ENCODE measurements at places on chromosomes 13 and 19. TPM values are rescaled to one million over a fixed set of nuclear protein-coding genes. Genes with fewer than 3 reads are reported as not detected.
A peak's percentile ranks its signal among the peaks of the same experiment; 100 is the strongest.

DNA sequence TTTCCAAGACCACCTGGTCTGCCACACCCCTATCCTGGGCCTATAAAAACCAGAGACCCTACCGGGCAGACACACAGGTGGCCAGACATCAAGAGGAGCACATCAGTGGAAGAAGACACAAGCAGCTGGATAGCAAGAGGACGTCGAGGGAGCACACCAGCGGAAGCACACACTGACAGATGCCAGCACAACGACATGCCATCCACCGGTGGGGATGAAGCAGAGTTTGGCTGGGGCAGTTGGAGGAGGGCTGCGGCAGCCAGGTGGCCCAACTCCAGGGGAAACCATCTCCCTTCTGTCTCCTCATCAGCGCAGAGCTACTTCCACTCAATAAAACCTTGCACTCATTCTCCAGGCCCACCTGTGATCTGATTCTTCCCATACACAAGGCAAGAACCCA is 200.6 kb downstream of the PCDH17 start:
- no peak for DNase-seq

Gene GPR12
- not detected for polyA plus RNA-seq

DNA sequence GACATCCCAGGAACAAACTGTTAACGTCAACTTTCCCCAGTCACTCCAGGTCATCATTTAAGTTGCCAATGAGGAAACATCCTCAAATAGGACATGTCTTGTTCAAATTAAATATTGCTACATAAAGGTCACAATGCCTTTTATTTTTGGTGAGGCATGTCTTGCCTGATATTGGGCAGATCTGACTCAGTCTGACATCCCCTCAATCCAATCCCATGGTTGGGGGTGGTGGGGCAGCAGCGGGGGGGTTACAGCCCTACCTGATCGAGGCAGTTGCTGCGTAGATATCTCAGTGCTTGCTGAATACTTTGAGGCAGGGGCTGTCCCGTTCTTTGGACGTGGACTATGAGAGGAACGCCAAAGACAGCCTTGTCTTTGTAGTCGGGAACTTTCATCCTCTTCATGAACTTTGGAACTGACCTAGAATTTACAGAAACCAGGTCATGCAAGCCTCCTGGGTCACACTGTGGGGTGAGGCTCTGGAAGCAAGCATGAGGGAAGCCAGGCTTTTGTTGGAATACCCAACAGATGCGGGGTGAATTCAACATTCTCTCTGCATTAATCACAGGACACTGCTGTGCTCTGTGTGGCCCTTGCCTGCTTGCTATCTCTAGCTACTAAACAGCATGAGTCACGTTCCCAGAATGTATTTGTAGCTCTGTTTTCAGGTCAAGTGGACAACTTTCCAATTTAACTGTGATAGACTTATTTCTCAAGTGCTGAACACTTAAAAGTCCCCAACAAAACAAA is 109.8 kb downstream of the KL start:
- DNase-seq, result no peak

DNA sequence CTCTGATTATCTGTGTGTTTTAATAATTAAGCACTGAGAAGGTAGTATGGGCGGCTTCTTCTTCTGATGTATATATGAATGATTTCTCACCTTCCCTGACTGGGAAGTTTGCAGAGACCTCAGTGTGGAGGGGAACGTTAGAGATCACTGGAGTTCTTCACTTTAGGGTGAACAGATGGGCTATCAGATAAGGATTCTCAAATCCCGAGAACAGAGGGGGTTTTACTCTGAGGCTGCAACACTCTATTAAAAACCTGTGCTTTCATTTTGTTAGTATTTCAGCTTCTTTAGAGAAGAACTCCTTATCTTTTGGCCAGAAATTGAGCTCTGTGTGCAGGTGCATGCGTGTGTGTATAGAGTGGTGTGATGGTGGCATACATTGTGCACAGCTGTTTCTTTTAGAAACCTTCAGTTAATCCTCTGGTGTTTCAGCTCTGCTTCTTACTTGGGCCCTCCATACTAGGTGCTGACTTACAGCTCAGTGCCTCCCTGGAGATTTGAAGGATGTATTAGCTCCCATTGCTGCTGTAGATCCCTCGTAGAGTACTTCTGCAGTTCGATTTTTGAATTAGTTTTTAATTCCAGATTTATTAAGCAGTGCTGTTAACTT is 45.3 kb upstream of the PCDH9 start:
- no peak for DNase-seq

Gene MCEMP1
- 0.10 TPM for polyA plus RNA-seq

- no peak for DNase-seq
Measured at GRCh38 chr13:82898586-82898985, 983.7 kb downstream of the SLITRK1 start.

GRCh38 chr13:37406031-37406430 is 192.5 kb downstream of the POSTN start:
- no peak for DNase-seq

- no peak for DNase-seq
Measured at GRCh38 chr19:35909684-35910035, 1.6 kb upstream of the TYROBP start.

Gene ELSPBP1
- polyA plus RNA-seq, result not detected

Gene SIGLEC14
- polyA plus RNA-seq, result 0.79 TPM

Gene DNAJC3
- polyA plus RNA-seq, result 42.9 TPM

- DNase-seq, result no peak
Measured at GRCh38 chr13:45851171-45851921, at the start of gene SIAH3. Gene SIAH3 (minus strand): TSS chr13:45851753. CDS start chr13:45851629, 124 bp downstream.

DNA sequence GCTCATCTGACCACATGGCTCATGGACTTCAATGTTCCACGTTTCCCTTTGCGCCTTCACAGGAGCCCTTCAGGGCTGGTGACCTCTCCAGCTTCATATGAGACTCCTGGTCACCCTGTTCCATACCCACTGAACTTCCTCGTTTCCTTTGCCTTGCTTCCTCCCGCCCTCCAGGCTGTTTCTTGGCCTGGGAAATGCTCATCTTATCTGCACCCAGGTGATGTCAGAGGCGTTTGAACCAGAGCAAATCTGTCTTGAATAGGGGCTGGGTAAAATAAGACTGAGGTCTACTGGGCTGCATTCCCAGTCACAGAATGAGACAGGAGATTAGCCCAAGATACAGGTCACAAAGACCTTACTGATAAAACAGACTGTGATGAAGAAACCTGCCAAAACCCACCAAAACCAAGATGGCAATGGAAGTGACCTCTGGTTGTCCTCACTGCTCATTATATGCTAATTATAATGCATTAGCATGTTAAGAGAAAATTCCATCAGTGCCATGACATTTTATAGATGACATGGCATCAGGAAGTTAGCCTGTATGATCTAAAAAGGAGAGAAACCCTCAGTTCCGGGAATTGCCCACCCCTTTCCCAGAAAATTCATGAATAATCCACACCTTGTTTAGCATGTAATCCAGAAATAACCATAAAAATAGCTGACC is 102.7 kb downstream of the DCLK1 start:
- no peak for DNase-seq

DNA sequence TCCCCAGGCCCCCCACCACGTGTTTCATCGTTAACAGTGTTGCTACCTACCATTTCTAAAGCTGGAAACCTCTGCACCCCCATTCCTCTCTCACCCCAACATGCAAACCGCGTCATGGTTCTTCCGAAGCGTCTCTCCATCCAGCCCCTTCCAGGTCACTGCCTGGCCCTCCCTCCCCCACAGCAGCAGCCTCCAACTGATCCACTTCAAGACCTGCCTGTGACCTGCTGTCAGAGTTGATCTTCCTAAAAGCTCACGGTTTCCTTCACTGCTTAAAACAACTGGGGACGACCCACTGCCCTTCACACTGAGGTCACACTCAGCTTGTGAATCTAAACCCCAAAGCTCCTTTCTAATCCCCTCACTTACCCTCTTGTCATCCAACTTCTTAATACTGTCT is 47.7 kb downstream of the STK24 start:
- no peak for DNase-seq

Gene STX10
- polyA plus RNA-seq, result 61.6 TPM

- DNase-seq, result peak; percentile 25
Measured at GRCh38 chr13:85799097-85799582, at the start of gene SLITRK6. Gene SLITRK6 (minus strand): TSS chr13:85799419. CDS start chr13:85796508, 2,911 bp downstream.

- DNase-seq, result no peak
Measured at GRCh38 chr19:5799247-5800241, 5.3 kb upstream of the NRTN start.

DNA sequence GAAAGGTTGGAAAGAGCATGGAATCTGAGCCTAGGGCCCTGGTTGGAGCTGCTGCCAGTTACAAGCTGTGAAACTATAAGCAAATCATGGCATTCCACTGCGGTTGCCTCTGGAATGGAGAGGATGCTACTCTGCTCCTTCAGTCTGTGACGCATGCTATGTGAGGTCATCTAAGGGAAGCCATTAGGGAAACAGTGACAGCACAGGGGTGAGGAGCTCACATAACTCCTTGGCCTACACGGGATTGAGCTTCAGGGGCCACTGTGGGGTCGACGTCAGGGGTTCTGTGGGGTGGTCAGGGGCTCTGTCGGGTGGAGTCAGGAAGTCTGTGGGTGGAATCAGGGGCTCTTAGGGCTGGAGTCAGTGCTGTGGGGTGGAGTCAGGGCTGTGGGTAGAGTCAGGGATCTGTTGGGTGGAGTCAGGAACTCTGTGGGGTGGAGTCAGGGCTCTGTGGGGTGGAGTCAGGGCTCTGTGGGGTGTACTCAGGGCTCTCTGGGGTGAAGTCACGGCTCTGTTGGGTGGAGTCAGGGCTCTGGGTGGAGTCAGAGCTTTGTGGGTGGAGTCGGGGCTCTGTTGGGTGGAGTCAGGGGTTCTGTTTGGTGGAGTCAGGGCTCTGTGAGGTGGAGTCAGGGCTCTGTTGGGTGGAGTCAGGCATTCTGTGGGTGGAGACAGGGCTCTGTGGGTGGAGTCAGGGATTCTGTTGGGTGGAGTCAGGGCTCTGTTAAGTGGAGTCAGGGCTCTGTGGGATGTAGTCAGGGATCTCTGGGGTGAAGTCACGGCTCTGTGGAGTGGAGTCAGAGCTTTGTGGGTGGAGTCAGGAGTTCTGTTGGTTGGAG is 35.8 kb upstream of the MEDAG start:
- DNase-seq, result no peak

Gene TLE2
- 26.8 TPM for polyA plus RNA-seq

Gene C19orf33
- 10.7 TPM for polyA plus RNA-seq

DNA sequence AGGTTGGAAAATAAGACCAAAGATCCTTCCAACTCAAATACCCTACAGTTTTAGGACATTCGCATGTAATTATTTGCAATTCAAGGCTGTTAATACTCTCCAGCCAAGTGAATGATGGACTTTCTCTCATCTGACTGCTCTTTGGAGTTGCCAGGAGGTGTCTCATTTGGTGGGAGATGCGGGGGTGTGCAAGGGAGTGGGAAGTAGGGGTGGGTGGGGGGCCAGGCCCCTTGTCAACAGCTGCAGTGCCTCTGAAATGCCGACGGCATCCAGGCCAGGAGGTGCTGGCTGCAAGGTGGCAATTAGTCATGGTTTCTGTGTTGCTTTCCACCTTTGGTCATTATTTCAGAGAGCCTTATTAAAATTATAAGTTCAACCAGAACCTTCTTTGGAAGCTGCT is 121.5 kb downstream of the KL start:
- DNase-seq, result no peak

DNA sequence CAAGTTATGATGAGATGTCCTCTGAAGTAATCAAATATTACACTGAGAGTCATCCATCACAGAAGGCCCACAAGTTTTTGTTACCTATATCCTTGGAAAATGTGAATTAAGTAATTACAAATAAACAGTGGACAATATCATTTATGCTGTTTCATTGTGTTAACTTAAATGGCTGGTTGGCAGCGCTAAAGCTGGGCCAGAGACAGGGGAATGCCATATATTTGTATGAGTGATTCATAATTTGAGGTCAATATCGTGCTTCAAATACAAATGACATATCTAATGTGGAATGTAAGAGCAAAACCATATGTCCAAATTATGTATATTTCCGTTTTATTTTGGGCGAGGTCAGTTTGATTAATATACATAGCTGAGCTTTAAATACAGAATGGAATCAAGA is 1556.2 kb downstream of the SLITRK5 start:
- DNase-seq, result no peak

- no peak for DNase-seq
Measured at GRCh38 chr13:111514610-111515306, 194.3 kb downstream of the TEX29 start.

GRCh38 chr19:19747357-19748220 is 14.7 kb upstream of the ZNF14 start:
- no peak for DNase-seq

- DNase-seq, result no peak
Measured at GRCh38 chr13:101654883-101655282, 202.4 kb downstream of the ITGBL1 start.

GRCh38 chr19:31177246-31177645 is 172.0 kb downstream of the TSHZ3 start:
- no peak for DNase-seq

- no peak for DNase-seq
Measured at GRCh38 chr13:113404366-113404722, 40.4 kb upstream of the GRTP1 start.

DNA sequence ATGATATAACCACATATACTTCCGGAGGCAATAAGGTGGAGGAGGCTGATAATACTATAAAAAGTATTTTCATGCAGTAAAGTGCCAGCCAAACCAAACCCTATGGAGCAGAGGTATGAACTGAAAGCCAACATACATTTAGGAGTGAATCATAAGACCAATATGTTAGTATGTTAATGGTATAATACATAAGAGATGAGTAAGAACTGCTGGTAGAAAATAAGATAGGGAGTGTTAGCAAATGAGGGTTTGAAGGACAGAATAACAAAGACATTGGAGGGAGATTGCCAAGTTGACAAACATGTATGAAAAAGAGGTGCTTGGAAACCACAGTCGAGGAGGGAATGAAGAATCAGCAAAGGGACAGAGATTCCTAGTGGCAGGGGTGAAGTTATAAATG is 10.8 kb downstream of the ENOX1 start:
- no peak for DNase-seq

Gene PALM3
- 23.1 TPM for polyA plus RNA-seq

DNA sequence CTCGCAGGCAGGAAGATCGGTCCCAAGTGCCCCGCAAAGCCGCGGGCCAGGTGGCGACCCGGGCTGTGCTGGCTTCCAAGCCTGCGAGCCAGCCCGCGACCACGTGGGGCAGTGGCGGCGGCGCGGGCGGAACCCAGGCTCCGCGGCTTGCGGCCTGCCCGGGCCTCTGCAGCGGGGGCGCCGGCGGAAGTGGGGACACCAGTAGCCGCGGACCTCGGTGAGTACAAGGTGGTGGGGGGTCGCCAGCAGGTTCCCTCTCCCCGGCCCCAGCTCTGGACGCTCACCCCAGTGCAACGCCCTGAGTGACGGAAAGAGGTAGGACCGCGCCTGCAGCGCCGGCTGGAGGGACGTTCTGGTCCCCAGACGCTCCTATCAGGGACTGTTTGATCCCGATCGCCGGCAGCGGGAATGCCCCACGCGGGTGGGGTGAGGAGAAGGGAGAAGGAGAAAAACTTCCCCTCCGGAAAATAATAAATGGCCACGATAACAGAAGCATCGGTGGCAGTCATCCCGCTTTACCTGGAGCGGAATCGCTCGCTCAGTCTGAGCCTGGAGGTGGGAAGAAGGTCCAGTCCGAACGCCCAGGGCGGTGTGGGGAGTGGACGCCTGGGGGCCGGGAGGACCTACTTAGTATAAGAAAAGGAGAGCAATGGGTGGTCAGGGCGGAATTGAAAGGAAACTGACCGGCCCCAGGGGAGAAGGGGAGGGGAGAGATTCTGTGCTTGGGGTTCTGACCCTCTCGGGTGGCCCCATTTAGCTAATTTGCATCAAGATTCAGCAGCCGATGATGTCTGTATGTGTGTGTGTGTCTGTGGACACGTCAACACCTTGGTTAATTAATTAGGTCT is at the start of gene GEMIN7:
Gene GEMIN7, plus strand, starts transcription at position 198 of the 848 bp plus-strand sequence. CDS start 10,855 bp downstream, outside the sequence.
- no peak for DNase-seq

- no peak for DNase-seq
Measured at GRCh38 chr19:7527516-7528191, 5.2 kb downstream of the MCOLN1 start.

Gene BLVRB
- polyA plus RNA-seq, result 38.2 TPM

- no peak for DNase-seq
Measured at GRCh38 chr19:7730286-7731217, 1.4 kb downstream of the CLEC4G start.

Gene CLEC4G
- not detected for polyA plus RNA-seq
